NCI-H748 treated with DMSO at 0.1 percent for 48 hours (cell line): ENCODE measurements at places on chromosomes 3 and 15.
A peak's percentile ranks its signal among the peaks of the same experiment; 100 is the strongest.

GRCh38 chr3:150285601-150286000, 122.5 kb upstream of the TSC22D2 start:
- no peak for DNase-seq

DNA sequence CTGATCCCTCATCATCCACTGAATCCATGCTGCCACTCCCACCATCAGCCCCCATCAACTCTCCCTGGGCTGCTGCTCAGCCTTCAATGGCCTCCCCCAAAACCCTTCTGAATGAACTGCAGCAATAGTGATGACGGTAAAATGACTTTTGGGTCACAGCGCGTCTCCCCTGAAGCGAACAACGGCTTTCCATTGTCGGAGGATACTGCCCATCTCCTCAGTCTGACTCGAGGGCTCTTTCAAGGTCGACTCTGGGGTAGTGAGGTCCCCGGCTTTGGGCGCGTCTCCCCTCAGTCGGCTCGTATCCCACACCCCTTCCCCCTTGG, 57.2 kb upstream of the ZBTB38 start:
- no peak for DNase-seq

- DNase-seq: peak; percentile 25
These were observed 8.7 kb upstream of the ACAP2 start for GRCh38 chr3:195451373-195452015.

- no peak for DNase-seq
These were observed 375.0 kb downstream of the WDR72 start for GRCh38 chr15:53384417-53384816.

GRCh38 chr3:94256888-94257813, 194.3 kb downstream of the NSUN3 start:
- DNase-seq: peak; percentile 12

DNA sequence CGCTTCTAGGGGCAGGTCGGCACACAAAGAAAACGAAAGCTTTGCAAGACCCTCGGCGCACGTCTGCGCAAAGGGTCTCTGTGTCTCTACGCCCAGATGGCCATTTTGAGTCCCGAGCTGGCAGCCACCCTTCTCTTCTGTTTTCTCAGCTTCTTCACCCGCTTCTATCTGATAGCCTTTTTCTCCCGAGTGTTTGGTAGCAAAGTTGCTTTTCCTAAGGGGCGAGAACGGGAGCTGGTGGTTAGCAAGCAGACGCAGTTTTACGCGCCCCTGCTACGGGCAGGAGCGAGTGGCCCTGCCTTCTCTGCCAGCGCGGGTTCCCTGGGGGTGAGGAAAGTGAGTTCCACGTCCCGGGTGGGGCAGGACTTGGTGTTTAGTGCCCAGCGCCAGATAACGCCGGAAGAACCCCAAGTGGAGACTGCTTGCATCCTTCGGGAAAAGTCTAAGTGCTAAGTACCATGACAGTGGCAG, 2.9 kb upstream of the MKRN2 start:
- DNase-seq: peak; percentile 41

- DNase-seq: no peak
These were observed 17.6 kb upstream of the PAQR9 start for GRCh38 chr3:142981108-142981507.

GRCh38 chr15:64289550-64289949, 66.4 kb downstream of the CSNK1G1 start:
- DNase-seq: no peak

DNA sequence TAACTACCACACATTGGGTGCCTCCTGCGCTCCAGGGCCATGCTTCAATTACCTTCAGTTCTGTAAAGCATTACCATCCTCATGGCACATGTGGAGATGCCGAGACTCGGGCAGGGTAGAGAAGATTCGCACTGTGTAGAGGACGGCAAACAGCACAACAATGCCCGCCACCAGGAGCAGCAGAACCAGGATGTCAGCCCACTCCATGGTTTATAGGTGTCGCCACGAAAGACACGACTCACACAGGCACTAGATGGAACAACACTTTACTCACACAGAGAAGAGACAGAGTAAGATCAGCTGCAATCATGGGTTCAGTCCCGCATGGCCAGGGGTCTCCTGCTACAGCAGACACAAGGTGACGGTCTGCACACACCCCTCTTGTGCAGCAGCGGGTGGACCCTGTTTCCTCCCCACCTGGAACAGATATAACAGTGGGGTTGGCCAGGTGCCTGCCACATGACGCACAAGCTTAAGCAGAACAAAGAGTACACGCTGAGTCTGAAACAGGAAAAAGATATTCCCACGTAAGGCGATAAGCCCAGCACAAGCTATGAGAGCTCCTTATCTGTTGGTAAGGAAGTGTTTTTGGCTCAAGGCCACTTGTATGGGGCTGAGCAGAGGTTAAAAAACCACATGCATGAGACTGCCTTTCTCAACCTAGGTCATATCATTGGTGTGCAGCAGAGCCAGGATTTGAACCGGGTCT, 2.5 kb upstream of the TBC1D21 start:
- no peak for DNase-seq

- no peak for DNase-seq
These were observed 130.0 kb downstream of the RBMS3 start for GRCh38 chr3:29410660-29411405.

- DNase-seq: no peak
These were observed 30.4 kb upstream of the CLK3 start for GRCh38 chr15:74585191-74585590.

DNA sequence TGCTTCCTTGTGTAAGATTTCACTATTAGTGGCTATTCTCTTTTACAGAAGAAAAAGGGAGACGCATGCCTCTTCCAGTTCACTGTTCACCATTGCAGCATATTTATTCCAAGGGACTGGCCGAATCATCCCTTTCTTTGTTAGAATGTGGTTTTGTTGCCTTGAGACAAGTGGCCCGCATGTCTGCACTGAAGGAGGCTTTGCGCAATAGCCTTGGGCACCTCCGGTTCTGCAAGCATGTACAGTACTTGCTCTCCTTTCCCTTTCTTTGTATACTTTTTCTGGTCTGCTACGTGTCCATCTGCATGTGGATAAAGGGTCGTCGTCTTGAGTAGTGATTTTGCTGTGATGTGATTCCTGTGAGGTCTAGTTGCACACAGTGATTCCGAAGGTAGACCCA, 43.0 kb downstream of the FLNB start:
- no peak for DNase-seq

DNA sequence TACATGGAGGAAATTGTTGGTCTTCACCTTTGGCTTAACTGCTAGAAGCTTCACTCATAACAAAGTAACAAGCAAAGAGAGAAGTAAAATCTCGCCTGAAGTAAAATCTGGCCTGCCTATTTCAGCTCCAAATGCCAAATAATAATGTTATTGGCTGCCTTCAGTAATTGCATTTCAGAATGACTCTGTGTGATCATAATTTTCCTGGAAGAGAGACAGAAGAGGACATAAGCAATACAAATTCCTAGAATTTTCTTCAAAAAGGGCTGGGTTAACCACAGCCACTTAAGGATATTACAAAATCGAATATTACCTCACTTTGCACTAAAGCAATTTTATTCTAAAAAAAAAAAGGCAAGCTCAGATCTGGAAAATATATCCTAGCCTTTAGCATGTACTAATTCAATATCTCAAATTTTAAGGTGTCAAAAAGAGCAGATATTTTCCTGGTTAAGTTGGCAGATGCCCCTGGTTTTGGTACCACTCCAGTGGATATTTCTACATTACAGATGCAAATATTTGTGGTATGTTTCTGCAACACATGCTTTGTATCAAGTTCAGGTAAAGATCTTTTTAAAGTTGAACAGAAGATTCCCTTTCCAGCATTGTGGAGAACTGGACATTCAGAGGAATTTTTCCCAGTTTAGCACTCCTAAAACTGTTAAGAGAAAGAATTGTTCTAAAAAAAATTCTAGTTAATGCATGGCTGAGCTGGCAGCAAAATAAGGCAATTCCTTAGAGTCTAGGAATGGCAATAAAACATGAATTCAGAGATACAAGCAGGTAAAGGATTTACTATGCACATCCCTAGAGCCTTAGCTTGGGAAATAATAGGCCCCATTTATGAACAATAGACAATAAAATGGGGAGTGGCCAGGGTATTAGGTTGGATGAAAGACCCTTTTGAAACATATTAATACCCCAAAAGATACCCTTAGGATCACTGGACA, 116.7 kb downstream of the STAC start:
- no peak for DNase-seq

- peak; percentile 25 for DNase-seq
These were observed 247.3 kb upstream of the SUCLG2 start for GRCh38 chr3:67901681-67902080.

DNA sequence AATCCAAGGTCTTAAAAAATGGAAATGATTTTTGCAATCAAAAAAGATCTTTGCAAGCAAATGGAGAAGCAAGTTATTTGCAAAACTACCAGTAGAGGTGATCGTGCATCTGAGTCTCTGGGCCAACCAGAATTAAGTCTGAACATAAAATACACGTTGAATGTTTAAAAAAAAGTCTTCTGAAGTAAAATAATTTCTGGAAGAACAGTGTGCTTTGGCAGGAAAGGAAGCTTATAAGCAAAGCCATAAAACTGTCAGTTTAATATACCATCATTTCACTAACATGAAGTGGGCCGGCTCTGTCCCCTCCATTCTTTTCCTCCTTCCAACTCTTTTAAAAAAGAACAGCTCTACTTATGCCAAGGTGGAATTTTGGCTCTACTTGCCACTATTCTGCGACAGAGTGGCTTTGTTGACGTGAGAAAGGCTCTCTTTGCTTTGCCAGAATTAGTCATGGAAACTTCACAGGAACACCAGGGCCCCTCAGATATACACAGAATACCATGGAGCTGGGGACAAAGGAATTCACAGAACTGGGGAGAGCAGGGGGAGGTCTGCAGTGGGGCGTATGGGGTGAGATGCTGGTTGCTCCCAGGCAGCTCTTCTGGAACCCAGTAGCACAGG, 29.8 kb downstream of the FSTL1 start:
- DNase-seq: no peak

- no peak for DNase-seq
These were observed 5.9 kb upstream of the ALDH1L1 start for GRCh38 chr3:126186271-126186670.

GRCh38 chr3:78285032-78285728, 1245.3 kb downstream of the ROBO2 start:
- DNase-seq: no peak

DNA sequence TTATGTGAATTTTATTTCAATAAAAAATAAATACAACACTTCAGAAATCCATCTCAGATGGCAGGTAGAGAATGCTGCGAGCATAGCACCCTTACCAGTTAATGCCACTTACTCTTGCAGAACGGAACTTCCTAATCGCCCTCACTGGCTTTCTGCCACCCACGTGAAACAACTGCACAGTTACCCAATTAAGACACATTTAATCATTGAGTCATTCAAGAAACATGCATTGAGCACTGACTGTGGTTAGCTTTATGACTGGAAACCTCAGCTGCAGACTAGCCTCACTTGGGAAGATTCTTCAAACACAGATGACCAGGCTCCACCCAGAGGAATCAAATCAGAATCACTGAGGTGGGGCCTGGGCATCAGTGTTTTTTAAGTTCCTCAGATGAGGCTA, 5.6 kb upstream of the MFGE8 start:
- DNase-seq: no peak

- DNase-seq: no peak
These were observed 57.8 kb upstream of the GPD1L start for GRCh38 chr3:32048487-32049182.

- DNase-seq: peak; percentile 90
These were observed 263.1 kb upstream of the DNAJC19 start for GRCh38 chr3:181252631-181253030.

DNA sequence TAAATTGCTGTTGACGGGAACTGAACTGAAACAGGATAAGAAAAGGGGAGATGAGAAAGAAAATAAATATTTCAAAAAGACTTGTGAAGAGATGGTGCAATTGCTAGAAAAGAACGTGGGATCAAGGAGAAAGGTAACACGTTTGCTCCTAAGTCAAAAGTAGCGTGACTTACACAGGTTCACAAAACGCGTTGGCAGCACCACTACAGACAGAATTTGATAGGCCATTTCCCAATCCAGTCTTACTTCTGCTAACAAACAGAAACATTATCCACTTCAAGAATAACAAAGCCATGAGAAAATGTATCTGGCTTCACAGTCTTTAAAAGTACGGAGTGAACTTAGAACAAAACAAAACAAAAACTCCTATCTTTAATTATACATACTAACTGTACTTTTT, 75.5 kb downstream of the DPH6 start:
- DNase-seq: no peak

DNA sequence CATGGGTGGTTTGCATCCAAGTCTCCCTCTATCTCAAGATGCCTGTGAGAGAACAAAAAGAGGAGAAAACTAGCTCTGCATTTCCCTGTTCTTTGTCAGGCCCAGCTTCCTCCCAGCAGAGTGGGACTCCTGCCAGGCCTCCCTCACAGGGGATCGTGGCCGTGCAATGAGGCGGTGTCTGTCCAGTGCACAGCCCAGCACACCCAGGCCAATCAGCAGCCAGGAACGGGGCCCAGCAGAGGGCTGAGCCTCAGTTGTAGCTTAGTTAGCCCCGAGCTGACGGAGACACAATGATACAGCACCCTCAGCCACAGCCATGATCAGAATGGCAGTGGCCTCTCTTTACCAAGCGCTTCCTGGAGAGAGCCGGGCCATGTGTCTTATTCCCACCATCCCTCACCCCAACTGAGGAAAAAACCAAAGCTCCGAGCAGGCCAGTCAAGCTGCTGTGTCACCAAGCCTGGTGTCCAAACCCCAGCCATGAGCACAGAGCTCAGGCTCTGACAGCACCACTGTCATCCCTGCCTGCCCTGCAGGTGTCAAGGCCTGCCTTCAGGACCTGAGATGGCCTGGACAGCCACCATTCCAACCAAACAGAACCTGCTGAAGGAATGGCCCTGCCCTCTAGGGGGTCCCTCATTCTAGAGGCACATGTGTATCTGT, 71.1 kb downstream of the DNAJB8 start:
- no peak for DNase-seq

- no peak for DNase-seq
These were observed 82.5 kb upstream of the CTNNB1 start for GRCh38 chr3:41116851-41117250.

DNA sequence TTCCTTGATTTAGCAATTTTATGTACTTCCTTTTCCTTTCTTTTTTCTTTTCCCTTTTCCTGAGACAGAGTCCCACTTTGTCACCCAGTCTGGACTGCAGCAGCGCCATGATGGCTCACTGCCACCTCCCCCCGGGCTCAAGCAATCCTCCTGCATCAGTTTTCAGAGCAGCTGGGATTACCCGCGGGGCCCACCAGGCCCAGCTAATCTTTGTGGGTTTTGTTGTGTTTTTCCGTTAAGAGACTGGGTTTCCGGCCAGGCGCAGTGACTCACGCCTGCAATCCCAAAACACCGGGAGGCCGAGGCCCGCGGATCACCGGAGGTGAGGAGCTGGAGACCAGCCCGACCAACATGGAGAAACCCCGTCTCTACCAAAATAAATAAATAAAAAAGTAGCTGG, 17.7 kb downstream of the GOLGA8S start:
- DNase-seq: no peak

GRCh38 chr3:157170861-157171260, 10.9 kb upstream of the CCNL1 start:
- DNase-seq: no peak

GRCh38 chr3:125280668-125281361, 68.3 kb upstream of the SLC12A8 start:
- DNase-seq: no peak

- DNase-seq: no peak
These were observed 20.8 kb upstream of the ARHGEF3 start for GRCh38 chr3:56822501-56822900.

- DNase-seq: peak; percentile 31
These were observed 29.4 kb upstream of the TMEM45A start for GRCh38 chr3:100463002-100463401.
